ENCODE measurements at places on chromosomes 6 and 20. TPM values are rescaled to one million over a fixed set of nuclear protein-coding genes. Genes with fewer than 3 reads are reported as not detected.

- DNase-seq: peak; percentile 66
These were observed 784 bp downstream of the FKBP5 start for GRCh38 chr6:35687658-35688604.

DNA sequence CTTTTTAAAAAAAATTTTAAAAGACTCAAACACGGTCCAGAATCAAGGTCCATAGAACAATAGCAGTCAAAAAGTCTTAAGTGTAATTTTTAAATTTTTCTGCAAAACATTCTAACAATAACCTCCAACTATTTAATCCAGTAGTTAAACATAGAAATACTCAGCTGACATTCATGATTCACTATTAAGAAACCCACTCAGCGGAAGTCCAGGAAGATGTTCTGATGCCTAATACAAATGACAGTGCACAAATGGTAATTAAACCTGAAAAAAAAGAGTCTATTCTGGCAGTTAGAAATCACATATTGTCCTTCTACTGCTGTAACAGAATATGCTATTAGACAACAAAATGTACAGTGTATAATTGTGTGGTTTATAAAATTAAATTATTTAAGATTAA is 128.2 kb upstream of the BMP5 start:
- DNase-seq: no peak

DNA sequence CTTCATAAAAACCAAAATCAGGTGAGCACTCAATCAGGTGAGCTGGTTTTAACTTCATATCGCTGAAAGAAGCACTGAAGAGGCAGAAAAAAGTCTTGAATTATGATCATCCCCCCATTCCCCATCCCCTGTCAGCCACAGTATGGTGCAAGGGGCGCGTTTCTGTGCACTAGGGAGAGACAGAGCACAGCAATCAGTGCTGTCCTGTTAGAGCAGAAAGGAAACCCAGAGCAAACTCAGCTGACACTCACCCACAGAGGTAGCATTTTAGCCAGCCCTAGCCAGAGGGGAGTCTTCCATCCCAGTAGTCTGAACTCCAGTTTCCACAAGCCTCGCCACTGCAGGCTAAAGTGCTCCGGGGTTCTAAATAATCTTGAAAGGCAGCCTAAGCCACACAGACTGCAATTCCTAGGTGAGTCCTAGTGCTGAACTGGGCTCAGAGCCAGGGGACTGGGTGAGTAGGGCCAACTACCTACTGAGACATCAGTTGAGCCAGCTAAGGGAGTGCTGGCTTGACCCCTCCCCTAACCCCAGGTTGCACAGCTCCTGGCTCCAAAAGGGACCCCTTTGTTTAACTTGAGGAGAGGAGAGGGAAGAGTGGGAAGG is 1352.6 kb upstream of the GJE1 start:
- DNase-seq: no peak

DNA sequence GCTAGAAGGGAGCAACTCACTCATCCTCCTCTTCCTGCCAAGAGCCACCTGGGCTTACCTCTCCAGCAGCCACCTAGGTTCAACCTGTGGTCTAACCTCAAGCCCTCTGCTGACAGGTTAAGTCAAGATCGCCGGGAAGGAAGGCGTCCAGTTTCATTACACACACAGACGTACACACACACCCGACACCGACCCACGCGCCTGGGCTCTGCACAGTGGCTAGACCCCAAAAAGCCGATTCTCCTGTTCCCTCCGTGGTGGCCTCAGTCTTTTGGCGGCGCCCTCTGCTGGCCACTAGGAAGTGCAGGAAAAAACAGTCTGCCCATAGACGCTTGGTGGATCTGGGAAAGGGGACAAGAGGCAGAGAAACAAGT is 52.8 kb downstream of the MRPL14 start:
- DNase-seq: peak; percentile 65

DNA sequence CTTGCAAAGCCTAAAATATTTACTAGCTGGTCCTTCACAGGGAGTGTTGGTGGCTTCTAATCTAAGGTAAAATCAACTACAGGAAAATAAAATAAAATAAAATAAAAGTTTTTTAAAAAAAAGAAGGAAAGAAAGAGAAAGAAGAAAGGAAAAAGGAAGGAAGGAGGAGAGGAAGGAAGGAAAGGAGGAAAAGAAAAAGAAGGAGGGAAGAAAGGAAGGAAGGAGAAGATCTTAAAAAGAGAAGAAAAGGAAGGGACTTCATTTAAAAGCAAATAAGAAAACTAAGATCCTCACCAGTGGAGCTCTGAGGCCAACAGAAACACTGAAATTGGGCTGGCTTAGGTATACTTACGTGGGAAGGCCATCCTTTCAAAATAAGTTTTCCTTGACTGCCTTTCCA is 178.4 kb downstream of the TSHZ2 start:
- no peak for DNase-seq

DNA sequence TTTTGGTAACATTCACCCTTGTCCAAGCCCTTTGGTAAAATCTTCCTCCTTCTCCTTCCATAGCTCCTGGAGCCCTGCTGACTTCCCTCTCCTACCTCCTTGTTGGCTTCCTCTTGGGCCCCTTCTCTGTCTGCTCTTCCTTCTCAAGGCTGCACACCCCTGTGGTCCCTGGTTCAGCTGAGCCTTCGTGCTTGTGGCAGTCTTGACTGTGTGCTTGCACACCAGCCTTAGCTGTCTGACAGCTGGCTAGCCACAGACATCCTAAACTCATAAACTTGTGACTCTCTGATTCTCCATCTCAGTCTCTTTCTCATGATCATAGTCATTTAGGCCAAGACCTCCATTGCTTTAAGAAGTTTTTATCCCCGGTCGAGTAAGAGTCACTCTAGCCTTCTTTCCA is 37.1 kb downstream of the DHX35 start:
- DNase-seq: no peak

- no peak for DNase-seq
These were observed 532.9 kb downstream of the CDH26 start for GRCh38 chr20:60491051-60491581.

Gene CRISP2
- not detected for total RNA-seq

Gene ORC3
- total RNA-seq: 33.8 TPM

Gene SRC
- total RNA-seq: 222 TPM

Gene BPI
- not detected for total RNA-seq

Gene TFAP2D
- not detected for total RNA-seq

Gene PRR18
- 0.95 TPM for total RNA-seq

Gene TTLL9
- not detected for total RNA-seq
